Activated CD4-positive, alpha-beta T cell treated with anti-CD3 and anti-CD28 coated beads, Interleukin-2, amount 50 U/mL, for 1 hour (primary cell): ENCODE measurements at places on chromosomes 4 and X.
A peak's percentile ranks its signal among the peaks of the same experiment; 100 is the strongest.

DNA sequence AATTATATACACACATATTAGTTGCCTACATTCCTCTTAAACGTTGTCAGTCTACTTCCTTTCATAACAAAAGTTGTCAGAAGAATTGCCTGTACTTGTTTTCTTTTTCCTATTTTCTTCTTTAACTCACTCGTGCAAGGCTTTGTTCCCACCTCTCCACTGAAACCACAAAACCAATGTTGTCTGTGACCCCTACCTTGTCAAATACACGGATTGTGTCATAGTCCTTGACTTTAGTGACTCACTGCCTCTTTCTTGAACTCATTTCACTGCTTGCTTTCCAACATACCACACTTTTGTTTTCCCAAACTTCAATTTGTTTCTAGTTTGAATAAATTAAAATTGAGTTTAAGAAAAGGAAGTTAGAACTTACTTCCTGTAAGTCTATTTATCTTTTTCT lies 283.9 kb upstream of the AGA start:
- DNase-seq: no peak

DNA sequence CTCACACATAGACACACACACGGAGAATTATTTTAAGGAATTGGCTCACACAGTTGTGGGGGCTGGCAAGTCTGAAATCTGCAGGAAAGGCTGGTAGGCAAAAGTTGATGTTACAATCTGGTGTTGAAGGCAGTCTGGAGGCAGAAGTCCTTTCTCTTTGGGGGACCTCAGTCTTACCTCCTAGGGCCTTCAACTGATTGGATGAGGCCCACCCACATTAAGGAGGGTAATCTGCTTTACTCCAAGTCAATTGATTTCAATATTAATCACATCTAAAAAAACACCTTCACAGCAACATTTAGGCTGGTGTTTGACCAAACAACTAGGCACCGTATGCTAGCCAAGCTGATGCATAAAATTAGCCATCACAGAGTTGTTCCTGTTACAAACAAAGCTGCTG lies 10.7 kb downstream of the MGST2 start:
- no peak for DNase-seq

GRCh38 chr4:89055157-89056080 lies 1.6 kb downstream of the FAM13A start:
- no peak for DNase-seq

- no peak for DNase-seq
Observed at GRCh38 chrX:29477878-29478277, 737.5 kb upstream of the MAGEB2 start.

DNA sequence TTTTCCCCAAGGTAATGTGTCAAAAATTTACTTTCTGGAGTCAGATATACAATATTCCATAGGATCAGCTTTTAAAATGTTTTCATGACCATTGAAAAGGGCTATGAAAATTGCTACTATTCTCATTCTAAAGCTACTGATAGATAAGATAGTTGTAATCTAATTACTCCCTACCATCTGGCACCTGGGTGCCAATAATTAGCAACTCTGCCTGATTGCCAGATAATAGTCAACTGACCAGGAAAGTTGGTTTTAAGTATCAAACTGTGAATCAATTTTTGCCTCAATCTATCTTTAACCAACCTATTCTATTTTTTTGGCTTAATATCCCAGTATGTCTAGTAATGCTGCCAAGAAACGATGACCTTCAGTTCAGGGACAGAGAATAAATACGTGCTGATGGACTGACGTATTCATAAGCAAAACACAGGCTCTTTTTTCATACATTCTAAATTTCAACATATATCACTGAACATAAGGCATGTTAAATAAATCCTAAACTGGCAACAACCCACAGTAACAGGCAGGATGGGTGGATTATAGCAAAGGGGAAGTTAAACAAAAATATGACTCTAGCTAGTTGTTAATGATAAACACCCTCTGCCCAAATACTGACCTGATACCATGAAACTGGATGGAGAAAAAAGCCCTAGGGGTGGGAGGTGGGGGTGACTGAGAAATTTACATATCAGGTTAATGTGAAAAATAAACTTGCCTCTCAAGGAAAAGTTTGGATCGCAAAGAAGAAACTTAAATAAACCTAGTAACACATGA lies 18.2 kb downstream of the SH3RF1 start:
- no peak for DNase-seq

GRCh38 chr4:147760695-147761094 lies 28.8 kb downstream of the ARHGAP10 start:
- DNase-seq: no peak

DNA sequence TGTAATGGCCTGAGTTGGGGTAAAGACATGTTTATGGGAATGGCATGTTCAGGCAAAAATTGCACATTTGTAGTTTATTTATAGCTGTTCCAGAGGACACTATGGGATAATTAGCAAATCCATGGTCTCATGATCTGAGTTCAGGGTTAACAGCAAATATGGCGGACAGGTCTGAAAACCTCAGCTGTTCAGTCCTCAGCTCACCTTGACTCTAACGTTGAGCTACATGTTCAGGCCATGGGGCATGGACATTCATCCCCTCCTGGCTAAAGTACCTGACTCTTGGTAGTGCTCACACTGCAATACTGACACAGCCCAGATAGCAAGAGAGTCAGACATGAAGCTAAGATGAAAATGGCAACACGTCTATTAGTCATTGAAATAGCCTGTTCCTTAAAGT lies 161.6 kb upstream of the GPC4 start:
- DNase-seq: no peak

DNA sequence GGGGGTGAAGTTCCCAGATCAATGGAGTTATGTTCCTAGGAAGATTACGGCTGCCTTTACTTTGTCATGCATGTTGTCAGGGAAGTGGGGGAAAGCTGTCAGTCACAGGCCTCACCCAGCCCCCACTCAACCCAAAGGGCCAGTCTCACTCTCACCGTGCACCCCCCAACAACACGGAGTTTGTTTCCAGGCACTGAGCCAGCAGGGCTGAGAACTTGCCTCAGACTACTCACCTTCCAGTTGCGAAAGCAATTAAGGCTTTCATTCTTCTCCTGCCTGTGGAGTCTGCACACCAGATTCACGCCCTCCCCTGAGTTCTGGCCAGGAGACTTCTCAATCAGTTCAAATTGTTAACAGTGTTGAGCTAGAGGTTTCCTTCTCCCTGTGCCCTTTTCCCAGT lies 114.3 kb downstream of the SH3BGRL start:
- no peak for DNase-seq

GRCh38 chrX:143304025-143304424 lies 213.2 kb downstream of the SPANXN3 start:
- no peak for DNase-seq

DNA sequence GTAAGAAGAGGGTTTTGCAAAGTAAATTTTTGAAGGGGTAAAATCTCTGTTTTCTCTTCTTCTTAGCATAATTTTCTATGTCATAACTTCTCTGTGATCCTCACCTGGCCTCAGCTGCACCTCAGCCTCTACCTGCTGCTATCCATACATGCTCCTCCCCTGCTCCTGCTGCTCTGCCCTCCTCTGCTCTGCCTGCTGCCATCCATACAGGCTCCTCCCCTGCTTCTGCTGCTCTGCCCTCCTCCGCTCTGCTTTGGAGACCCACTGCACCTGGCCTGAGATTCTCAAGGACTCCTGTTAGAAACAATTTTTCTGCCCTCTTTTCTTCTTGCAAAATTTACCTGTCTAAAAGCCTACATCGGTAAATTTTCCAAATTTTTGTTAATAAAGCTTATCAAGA lies 388.6 kb upstream of the PITX2 start:
- no peak for DNase-seq

DNA sequence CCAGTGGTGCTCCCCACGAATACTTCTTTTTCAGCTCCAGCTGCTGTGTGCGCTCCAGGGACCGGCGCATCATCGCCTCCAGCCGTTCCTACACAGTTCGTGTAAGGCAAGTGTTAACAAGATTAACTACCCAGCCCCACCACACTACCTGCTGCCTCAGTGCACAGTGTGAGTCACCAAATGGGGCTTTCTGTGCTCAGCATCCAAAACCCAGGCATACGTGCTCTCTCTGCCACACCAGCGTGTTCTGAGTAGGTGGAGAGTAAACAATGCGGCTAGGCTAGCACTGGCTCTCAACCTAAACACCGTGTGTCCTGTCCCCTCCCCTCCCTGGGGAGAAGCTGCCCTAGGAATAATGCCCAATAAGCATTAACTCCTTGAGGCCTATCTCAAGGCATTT lies 60.0 kb downstream of the MAP7D2 start:
- DNase-seq: no peak

- peak; percentile 40 for DNase-seq
Observed at GRCh38 chrX:71622576-71623450, 4.5 kb upstream of the CXCR3 start.

DNA sequence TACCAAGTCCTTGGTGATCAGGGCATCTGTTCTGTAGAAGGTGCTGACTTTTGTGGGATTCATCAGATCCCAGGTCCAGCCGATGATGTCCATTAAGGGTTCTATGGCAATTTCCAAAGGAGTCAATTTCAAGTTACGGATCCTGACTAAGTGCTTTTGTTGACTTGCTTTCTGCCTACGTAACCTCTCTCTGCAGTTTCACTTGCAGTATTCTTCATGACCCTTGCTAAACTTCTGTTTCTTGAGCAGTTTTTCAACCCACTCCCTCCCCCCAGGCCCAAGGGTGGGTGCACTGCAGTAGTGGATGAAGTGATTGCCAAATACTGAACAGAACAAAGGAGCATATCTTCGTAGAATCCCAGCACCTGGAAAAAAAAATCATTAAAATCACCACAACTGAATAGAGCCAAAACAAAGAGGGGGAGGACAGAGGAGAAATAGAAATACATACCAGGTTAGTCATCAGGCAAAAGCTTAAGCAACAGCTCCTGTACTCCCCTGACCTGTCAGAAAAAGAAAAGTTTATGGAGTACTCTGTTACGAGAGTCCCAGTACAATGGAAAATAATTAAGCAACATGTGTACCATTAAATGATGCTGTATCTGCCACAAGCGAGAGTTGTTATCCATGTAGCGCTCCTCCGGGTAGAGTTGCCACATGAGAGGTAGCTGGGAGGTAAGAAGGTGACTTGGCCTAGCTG lies 5.8 kb downstream of the CMC4 start:
- no peak for DNase-seq

GRCh38 chr4:152357206-152357605 lies 178.7 kb downstream of the FBXW7 start:
- no peak for DNase-seq

DNA sequence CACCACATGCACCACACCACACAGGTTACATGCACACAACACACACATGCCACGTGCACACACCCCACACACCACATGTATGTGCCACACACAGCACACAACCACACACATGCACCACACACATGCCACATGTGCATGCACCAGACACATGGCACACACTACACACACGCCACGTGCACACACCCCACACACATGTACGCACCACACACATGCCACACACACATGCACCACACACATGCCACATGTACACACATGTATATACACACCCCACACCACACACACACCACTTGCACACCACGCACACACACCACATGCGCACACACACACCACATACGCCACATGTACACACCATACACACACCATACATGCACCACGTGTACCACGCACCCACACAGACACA lies 19.6 kb upstream of the MSANTD1 start:
- no peak for DNase-seq

GRCh38 chrX:10240918-10241317 lies 84.1 kb downstream of the CLCN4 start:
- DNase-seq: no peak

- no peak for DNase-seq
Observed at GRCh38 chrX:45669715-45670340, 469.2 kb upstream of the DIPK2B start.

DNA sequence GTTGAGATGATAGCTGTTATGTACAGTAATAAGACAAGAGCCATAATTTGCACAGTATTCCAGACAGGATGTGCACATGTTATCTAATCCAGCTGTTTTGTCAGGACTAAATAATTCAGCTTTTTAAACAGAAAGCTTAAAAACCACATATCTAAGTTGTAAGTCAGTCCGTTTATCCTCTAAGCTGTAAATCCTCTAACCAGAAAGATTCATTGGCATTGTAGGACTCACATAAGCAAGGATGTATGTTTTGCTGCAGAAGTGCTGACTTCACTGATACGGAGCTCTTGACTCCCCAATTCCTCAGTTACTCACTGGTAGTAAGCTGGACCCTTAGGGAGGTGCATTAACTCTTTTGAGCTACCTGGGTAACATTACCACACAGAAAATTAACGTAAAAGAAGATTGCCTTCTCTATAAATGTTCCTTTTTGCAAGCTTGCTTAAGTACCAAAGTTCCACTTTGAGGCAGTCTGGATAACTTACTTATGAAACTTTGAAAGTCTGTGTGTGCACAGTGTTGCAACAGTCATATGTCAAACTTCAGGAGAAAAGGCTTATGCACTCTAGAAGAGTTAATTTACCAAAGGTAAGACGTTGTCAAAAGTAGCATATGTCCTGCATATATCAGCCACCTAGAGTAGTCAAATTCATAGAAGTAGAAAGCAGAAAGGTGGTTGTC lies 58.3 kb upstream of the MAGEB2 start:
- no peak for DNase-seq

- DNase-seq: no peak
Observed at GRCh38 chr4:15352524-15352923, 75.3 kb upstream of the C1QTNF7 start.

GRCh38 chr4:139647952-139648351 lies 17.7 kb upstream of the MGST2 start:
- DNase-seq: no peak

DNA sequence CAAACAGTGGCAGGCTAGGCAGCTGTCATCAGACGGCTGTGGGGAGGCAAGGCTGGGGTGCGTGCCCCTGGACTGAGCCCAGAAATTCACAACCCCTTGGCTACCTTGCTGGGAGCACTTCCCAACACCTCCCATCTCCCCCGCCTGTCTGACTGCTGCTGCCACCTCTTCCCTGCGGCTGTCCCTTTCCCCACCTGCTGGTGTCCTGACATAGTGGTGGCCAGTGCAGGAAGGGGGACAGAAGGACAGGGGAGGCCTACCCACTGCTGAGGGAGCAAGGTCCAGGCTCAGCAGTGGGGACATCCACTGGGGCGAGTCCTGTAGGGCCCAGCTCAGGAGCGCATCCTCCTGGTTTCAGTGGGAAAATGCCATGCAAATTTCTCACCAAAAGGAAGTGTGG lies 3.4 kb downstream of the ABCD1 start:
- DNase-seq: no peak

GRCh38 chr4:24488399-24489164 lies 95.8 kb downstream of the DHX15 start:
- DNase-seq: peak; percentile 55

GRCh38 chr4:139901531-139902320 lies 236.1 kb downstream of the MGST2 start:
- no peak for DNase-seq
